ENCODE measurements at places on chromosomes 4 and X. TPM values are rescaled to one million over a fixed set of nuclear protein-coding genes. Genes with fewer than 3 reads are reported as not detected.

Gene PNCK
- total RNA-seq = 0.47 TPM

Gene VCX
- total RNA-seq = not detected

Gene MAGEB1
- total RNA-seq = not detected

Gene SMIM31
- not detected for total RNA-seq

Gene P2RY10
- not detected for total RNA-seq

Gene CHRDL1
- total RNA-seq = not detected

Gene MUC7
- total RNA-seq = not detected

Gene COQ2
- 7.2 TPM for total RNA-seq

Gene S100P
- not detected for total RNA-seq

Gene TEX11
- total RNA-seq = not detected

Gene GABRA4
- total RNA-seq = not detected

Gene IL13RA2
- 2.3 TPM for total RNA-seq

Gene SOD3
- 66.9 TPM for total RNA-seq

Gene TLR3
- 0.60 TPM for total RNA-seq
